ENCODE measurements at places on chromosomes 5 and 9. TPM values are rescaled to one million over a fixed set of nuclear protein-coding genes. Genes with fewer than 3 reads are reported as not detected.

- peak; percentile 56 for DNase-seq
Observed at GRCh38 chr5:150672237-150672883, 11.3 kb downstream of the MYOZ3 start.

The CRHBP gene
- total RNA-seq: not detected

GRCh38 chr5:3142261-3143027, 391.0 kb upstream of the IRX2 start:
- DNase-seq: no peak

DNA sequence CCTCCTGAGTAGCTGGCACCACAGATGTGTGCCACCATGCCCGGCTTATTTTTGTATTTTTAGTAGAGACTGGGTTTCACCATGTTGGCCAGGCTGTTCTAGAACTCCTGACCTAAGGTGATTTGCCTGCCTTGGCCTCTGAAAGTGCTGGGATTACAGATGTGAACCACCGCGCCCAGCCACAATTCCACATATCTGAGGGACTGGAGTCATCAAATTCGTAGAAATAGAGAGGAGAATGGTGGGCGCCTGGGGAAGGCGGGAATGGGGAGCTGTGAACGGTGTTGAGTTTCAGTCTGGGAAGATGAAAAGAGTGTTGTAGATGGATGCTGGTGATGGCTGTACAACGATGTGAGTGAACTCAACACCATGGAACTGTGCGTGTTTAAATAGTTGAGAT, 1.9 kb upstream of the ABO start:
- DNase-seq: no peak

The FBN2 gene
- total RNA-seq: 70.8 TPM

The ANKRD18B gene
- total RNA-seq: 0.11 TPM

The PCDHGB6 gene
- 1.9 TPM for total RNA-seq

DNA sequence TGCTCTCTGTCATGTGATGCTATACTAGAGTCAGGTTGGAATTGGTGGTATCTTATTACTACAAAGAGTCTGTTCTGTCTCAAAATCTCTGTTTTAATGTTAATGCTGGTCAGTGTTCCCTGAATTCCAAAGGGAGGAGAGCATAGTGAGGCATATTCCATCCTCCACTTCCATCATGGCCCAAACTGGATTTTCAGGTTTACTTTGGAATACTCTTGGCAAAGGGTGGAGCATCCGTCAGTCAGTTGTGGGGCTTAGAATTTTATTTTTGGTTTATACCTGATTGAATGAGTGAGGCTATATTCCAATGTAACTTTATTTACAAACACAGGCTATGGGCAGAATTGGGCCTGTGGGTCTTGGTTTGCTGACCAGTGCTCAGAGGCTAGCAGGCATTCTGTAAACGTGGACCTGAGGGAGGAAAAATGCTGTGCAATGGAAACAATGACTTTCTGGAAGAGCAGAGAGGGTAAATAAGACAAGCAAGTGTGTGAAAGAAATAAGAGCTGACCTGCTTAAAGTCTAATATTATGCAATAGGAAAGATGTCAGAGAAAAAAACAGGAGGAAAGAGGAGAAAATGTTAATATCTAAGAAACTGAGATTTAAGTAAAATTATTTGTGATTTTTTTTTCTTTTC, 106.2 kb upstream of the CLINT1 start:
- no peak for DNase-seq

GRCh38 chr5:35803191-35803651, 53.5 kb upstream of the IL7R start:
- DNase-seq: peak; percentile 87

GRCh38 chr9:125758986-125759763, 12.0 kb downstream of the PBX3 start:
- DNase-seq: peak; percentile 68

GRCh38 chr5:135016861-135017290, 17.2 kb downstream of the PITX1 start:
- DNase-seq: no peak

The POLR3G gene
- 8.8 TPM for total RNA-seq

The PCDHGB5 gene
- total RNA-seq: 13.2 TPM

GRCh38 chr9:120839146-120839545, 3.6 kb downstream of the PSMD5 start:
- DNase-seq: peak; percentile 52

DNA sequence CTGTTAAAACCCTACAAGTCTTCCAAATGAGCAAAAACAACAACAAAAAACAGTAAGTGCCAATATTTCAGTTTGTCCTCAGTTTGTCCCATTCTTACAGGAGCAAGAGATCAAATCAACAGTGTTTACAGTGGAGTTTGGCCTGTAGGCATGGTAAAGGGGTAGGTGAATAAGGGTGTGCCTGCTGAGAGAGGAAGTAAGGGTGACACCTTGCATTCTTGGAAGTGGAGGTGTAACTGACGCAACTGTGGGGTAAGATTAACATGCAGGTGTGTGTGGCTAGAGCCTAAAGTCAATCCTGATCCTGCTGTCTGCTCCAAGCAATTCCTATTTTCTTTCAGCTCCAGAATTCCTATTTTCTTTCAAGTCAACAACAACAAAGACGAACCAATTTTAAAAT, 43.4 kb downstream of the PFDN1 start:
- no peak for DNase-seq

The NUP188 gene
- 57.0 TPM for total RNA-seq

The SPATA31D4 gene
- total RNA-seq: not detected

- DNase-seq: no peak
Observed at GRCh38 chr9:117081641-117082317, 333.1 kb downstream of the ASTN2 start.

DNA sequence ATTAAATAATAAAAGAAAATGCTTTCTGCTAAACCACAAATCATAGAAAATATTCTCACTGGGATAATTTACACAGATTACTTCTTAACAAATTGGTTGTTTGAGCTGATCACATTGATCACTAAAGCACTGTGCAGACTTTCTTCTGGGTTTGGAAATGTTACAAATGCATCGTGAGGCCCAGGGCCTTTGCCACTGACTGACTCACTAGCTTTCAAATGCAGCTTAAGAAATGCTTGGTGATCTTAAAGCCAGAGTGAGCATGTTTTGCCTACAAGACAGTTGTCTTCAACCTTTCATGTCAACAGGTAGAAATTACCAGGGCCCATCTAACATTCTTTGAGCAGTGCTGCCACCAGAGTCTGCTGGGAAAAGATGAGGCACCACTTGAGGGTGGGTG, 252.3 kb upstream of the ADRA1B start:
- peak; percentile 30 for DNase-seq

DNA sequence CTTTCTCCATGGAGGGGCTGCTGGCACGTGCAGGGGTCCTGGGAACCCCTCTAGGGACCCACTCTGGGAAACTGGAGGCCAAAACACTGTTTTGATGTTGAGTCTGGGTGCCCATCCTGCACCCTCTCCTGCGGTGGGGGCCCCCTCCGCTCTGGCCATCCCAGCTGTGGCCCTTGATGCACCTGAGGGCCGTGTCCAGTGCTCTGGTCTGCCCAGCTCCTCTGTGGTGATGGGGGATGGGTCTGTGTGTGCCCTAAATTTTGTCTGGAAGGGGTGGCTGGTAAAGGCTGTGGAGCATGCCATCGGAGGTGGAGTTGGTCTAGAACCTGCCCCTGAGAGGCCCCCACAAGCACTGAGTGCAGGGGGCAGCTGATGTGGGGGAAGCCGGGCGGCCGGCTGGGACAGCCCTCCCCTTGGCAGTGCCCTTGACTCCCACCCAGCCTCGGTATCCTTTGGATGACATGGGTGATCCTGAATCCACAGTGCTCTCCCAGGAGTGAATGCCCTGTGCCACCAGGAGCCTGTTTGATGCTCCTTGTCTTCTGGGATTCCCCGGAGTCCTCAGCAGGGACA, 26.3 kb downstream of the AHRR start:
- DNase-seq: no peak

The KDM3B gene
- 26.8 TPM for total RNA-seq

DNA sequence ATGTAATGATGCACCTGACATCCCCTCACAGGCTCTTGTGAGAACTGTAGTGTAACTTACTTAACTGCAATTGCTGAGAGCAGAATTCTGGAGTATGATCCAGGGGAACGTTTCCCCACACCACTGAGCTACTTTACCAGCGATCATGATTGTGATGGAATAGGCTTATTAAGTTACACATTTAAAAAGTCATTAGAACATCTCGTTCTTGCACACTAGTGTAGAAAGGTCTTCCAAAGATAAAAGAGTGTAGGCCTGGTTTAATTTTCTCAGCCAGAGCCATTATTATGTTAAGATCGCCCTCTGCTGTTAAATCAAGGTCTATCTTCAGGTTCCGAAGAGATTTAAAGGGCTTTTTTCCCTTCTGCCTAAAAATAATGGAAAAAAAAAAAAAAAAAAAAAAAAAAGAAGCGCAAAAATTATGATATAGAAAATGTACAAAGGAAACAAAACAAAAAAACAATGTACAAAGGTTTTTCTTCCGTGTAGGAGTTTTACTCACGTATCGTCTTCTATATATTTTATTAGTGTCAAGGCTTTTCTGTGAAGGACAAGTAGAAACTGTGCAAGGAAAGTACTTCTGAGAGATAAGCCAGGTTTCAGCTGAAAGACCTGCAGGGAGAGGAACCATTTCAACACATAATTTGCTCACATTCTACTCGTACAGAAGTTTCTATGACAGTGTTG, 18.6 kb upstream of the MOB3B start:
- peak; percentile 72 for DNase-seq

DNA sequence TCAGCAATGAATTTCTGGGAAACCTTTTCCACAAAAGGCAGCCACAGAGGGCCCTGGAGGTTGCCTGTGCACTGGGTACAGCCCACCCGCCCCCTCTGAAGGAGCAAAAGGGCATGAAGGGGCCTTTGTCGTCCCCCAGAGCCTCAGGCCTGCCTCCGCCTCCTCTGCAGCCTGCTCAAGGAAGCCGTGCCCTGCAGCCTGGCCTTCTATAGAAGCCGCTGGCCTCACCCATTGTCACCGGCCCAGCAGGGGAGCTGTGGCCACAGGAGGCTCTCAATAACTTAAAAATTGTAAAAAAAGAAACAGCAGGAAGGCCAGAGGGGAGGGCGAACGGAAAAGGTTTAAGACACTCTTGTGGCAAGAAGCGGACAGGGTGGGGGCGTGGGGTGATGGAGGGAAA, 213.3 kb downstream of the IRX2 start:
- DNase-seq: no peak

DNA sequence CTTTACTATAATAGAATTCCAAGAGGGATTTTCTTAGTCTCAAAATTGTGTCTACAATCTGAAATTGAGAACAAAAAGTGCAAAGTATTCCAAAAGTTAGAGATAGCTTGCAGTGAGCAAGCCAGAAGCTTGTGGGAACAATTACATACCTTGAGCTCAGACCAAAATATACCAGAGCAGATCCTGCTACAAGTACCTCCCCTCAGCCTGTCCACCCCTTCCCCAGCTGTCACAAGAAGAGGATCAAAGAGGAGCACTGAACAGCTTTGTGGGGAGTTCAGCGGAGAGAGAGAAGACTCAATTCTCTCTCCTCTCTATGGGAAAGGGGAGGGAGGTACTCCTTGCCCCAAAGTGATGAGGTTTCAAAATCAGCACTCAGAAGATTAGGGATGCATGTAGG, 869.2 kb upstream of the DMAC1 start:
- no peak for DNase-seq

- DNase-seq: peak; percentile 24
Observed at GRCh38 chr5:151637676-151638075, 46.5 kb upstream of the FAT2 start.

GRCh38 chr9:91297306-91297705, 64.4 kb downstream of the AUH start:
- DNase-seq: no peak

- DNase-seq: peak; percentile 15
Observed at GRCh38 chr5:135218790-135219568, 180.1 kb downstream of the MACROH2A1 start.

GRCh38 chr5:145473042-145473642, 362.0 kb downstream of the PRELID2 start:
- peak; percentile 21 for DNase-seq

- peak; percentile 90 for DNase-seq
Observed at GRCh38 chr9:13388157-13388556, 108.7 kb upstream of the MPDZ start.

The C5orf34 gene
- 5.2 TPM for total RNA-seq

DNA sequence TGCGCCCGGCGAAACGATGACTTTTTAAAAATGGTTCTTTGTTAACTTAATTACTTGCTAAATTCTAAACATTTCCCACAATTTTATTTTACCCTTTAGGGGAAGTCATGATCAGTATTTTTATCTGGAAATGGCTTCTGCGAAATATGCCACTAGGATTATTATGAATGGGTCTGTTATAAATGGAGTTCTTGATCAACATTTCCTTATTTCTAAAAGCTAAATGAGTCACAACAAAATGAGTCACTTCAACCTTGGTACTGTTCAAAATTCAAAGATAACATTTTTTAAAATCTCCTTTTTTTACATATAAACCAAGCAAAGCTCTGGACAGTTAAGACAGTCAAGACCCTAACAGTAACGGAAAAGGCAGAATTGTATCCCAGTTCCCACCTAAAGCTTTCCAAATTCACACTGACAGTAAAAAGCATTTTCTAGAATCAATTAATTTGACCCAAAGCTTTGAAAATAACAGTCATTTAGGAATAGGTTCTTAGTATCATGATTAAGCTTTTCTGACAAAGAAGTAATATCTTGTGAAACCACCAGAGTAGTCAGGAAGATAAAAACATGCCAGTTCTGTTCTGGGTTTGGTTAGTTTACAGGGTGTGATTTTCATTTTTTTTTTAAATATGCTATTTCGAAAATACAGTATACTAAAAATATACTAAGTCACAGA, 81.7 kb downstream of the LHFPL2 start:
- DNase-seq: peak; percentile 68

GRCh38 chr9:34124926-34125325, 1.6 kb downstream of the DCAF12 start:
- DNase-seq: peak; percentile 46

DNA sequence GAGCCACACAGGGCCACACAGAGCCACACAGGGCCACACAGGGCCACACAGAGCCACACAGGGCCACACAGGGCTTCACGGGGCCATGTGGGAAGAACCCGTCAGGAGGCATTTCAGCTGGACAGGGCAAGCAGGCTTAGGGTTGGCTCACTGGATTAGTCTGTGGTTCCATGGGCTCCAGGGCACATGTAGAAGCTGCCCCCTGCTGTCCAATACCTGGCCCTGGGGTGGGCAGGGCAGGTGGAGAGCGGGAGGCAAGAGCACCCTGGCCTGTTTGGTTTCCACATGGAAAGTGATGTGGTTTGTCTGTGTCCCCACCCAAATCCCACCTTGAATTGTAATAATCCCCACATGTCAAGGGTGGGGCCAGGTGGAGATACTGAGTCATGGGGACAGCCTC, 16.4 kb upstream of the LPCAT1 start:
- DNase-seq: no peak

GRCh38 chr5:160970605-160971191, 118.7 kb upstream of the ATP10B start:
- peak; percentile 47 for DNase-seq

The EPB41L4B gene
- total RNA-seq: 1.0 TPM

GRCh38 chr5:134174841-134175839, 1.6 kb downstream of the SKP1 start:
- peak; percentile 63 for DNase-seq

DNA sequence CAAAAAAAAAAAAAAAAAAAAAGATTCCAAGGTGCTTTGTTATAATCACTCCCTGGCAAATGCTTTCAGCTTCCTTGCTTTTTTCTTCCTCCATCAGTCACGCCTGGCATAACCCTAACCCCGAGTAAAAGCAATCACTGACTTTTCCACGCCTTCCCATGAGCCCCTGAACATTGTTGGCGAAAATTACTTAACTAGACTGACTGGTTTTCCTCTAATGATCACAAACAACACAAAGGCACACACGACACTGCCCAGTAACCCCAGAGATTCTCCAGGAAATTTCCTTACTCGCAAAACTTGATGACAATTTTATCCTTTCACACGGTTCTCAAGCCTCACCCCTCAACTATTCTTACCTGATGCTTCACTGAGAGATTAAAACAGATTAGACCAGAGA, 11.4 kb upstream of the PTGR1 start:
- DNase-seq: no peak

GRCh38 chr5:96509316-96509715, 76.3 kb upstream of the PCSK1 start:
- DNase-seq: peak; percentile 35

Data from GM23248 (cell line).